Neural progenitor cell (in vitro differentiated cells): ENCODE measurements at places on chromosomes 12 and 14. TPM values are rescaled to one million over a fixed set of nuclear protein-coding genes. Genes with fewer than 3 reads are reported as not detected.

DNA sequence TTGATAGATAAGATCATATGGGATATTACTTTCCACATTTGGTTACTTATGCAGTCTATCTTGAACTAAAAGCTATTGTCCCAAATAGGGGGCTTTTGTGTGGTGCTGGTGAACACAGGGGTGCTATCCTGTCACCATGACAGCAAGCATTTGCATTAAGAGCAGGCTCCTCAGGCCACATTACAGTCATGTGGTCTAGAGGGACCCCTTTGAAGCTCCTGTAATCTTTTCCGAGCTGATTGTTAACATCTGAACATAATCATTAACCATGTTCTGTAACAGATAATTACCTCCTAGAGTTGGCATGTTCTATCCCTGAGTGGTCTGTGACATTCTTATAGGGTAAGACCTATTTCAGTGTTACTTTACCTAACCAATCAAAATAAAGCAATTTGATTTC, 178.8 kb downstream of the KTN1 start:
- peak; percentile 26 for DNase-seq

AJUBA gene
- 99.6 and 147 TPM in 2 replicates for total RNA-seq

DNA sequence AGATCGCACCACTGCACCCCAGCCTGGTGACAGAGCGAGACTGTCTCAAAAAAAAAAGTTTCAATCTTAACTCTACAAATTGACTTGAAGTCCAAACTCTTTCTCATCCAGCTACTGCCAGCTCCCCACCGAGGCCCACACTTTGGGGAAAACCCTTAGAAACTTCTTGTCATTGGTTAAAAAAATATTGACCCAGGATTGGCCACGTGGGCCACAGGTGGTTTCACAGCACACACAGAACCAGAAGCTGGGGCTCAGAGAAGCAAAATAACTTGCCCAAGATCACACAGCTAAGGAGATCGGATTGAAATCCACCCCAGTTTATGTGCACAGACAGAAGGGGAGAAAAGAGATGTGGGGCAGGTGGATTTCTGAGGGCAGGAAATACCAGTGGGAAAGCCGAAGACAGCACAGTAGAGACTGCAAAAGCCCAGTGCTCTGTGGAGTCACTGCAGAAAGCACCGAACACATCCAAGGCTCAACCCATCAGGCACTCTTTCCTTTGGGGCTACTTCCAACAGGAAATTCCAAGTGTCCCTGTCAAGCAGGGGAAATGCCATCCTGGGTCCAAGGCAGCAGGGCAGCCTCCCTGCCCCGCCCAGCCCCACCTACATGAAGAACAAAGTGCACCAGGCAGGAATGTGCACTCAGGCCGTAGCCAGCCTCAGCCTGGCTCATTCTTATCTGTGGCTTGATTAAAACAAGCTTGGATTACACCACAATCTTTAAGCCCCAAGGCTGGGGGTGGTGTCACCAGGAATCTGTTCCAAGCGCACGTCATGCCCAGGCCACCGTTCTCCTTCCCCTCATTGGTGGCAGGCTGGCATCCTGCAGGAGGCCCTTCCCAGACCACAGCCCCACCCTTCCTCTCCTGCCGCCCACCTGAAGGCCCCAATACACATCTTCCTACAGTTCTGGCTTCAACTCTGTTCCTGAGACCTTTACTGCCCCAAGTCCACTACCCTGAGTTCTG, 72.5 kb downstream of the ITPK1 start:
- no peak for DNase-seq

- no peak for DNase-seq
Observed at GRCh38 chr14:104522926-104523545, 56.5 kb upstream of the C14orf180 start.

- DNase-seq, result no peak
Observed at GRCh38 chr12:59056966-59057365, 136.7 kb upstream of the LRIG3 start.

DNA sequence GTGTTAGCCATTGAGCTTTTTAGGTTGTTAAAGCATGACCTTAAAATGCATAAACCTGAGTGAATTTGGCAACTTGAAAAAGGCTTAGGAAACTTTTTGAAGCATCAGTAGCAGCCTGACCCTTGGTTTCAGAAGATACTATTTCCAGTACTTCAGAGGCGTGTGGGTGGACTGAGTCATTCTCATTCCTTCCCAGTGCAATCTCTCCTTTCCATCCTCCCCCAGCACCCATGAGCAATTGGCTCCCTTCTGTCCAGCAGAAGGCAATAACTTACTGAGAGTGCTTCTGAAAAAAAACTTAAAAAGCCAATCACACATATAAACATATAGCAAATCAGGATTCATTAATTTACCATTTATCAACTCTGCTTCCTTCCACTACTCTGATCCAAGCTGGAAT, 299.3 kb upstream of the STXBP6 start:
- no peak for DNase-seq

TAS2R7 gene
- not detected in 2 replicates for total RNA-seq

LAG3 gene
- 0.45 and 2.9 TPM in 2 replicates for total RNA-seq

ACVRL1 gene
- total RNA-seq, result 0.22 and 2.0 TPM in 2 replicates

DNA sequence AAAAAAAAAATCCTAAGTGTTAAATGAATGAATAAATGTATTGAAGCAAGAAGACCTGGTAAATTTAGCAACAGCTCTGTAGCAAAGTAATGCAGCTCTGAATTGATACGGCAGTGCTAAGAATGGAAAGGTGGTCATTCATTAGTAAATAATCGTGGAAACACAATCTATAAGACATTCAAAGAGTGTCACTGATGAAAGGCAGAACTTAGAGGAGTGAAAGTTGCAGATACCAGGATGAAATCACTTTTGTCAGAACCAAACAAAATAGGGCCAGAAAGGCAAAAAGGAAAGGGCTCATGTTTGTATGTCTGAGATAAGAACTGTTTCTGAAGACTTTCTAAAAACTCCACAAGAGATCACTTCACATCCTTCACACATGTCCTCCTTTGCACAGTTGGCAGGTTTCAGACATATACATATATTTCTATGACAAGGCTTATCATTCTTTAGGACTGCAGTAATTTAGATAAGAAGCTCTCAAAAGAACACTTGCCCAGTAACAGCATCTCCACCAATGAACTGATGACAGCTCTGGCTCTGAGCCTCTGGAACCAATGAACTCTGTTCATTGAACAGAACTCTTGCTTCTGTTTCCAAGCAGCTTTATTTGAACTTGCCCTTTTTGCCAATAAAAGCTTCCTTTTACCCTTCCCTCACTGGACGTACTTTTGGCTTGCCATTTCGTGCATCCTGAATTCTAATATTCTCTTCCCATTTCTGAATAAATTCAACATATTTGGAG, 4.2 kb upstream of the LRR1 start:
- no peak for DNase-seq

NRIP2 gene
- total RNA-seq, result 0.09 and 0.65 TPM in 2 replicates

DNA sequence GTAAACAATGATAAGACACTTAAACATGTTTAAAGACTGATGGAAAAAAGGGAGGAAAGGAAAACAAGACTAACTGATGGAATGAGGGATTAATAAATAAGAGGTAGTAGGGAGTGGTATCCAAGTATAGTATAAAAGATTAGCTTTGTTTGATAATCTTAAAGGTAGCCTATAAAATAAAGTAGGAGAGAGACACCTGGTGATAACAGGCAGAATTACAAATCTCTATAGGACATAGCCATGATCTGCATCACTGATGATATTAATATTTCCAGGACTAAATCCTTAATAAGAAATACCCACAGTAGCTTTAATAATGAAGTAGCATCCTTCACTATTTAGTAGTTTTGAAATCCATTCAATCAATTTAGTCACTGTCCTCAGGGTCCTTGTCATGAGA, 30.4 kb downstream of the DLGAP5 start:
- DNase-seq, result no peak

CMA1 gene
- not detected in 2 replicates for total RNA-seq

HECTD1 gene
- total RNA-seq, result 142 and 153 TPM in 2 replicates

DNA sequence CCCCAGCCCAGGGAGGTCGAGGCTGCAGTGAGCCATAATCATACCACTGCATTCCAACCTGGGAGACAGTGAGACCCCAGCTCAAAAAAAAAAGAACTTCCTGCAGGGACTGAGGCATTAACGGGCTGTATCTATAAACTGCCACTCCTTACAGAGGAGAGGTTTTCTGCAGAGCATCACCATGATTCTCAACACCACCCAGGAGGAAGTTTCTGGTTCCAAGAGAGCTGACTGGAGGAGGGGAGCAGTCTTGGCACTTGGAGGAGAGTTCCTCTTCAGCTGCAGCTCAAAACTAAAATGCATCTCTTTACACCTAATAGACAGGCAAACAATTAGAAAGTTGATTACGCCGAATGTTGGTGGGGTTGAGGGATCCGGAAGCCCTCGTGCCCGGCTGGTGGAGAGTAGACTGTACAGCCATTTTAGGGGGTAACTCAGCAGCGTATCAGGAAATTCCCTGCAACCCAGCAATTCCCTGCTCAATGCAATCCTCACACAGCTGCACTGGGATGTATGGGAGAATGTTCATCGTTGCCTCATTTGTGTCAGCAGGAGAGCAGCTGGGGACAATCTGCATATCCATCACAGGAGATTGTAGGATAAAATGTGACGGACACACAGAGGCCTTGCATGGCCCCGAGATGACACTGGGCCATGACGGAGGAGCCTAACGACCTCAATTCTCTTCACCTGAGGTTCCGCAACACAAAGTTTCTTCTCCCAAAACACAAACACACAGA, 36.6 kb downstream of the ACTN1 start:
- no peak for DNase-seq

DNA sequence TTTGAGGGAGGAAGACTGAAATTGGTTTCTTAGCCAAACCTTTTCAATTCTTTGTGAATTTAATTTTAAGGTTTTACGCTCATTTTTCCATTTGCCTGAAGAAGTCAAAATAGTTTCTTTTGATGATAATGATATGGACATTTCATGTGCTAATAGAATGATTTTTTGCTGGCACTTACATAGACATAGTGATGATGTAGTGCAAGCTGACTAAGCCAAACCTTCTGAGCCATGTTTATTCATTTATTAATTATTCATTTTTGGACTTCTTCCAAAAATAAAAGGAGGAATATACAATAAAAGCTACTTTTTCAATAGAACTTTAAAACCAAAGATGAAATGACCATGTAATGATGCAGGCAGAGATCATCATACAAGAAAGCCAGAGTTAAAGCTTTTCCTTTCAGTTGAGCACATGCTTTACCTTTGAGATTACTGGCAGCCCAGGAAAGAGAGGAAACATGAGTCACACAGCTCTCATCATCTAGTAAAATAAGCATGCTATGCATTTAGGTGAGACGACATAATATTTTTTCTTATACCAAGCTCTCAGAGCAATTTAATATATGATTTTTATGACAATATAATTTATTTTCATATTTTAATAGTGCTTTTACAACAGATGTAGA, 24.8 kb downstream of the KCNA1 start:
- DNase-seq, result no peak

SERPINA10 gene
- total RNA-seq, result not detected in 2 replicates

- DNase-seq, result no peak
Observed at GRCh38 chr12:56530390-56531055, 8.9 kb downstream of the RBMS2 start.

- no peak for DNase-seq
Observed at GRCh38 chr12:52311285-52311648, 9.9 kb downstream of the KRT83 start.

DNA sequence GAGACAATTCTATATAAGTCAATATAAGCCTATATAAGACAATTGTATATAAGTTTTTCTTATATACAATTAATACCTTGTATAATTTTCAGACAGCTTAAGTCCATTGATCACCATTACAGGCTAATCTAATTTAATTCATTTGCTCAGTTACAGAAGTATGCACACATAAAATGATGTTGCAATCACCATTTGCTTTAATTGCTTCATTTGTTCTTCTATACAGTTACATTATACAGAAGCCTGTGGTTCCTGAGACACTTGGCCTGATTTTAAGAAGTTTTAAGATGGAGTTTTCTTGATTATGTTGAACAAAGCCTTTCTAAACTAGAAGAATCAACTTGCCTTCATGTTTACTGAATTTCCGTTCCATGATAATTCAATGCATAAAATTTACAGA, 314.6 kb upstream of the PDE3A start:
- DNase-seq, result no peak

CABP1 gene
- 0.47 and 1.6 TPM in 2 replicates for total RNA-seq

DNA sequence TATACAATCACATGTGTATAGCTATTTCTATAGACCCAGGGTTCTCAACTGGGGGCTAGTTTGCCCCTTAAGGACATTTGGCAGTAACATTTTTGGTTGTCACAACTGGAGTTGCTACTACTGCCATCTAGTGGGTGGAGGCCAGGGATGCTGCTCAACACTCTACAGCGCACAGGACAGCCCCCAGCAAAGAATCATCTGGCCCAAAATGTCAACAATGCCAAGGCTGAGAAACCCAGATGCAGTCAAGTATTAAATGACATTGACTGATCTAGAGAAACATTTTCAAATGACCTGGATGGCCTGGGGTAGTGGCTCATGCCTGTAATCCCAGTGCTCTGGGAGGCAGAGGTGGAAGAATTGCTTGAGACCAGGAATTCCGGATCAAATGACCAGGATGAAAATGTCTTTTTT, 5.8 kb downstream of the WSB2 start:
- DNase-seq, result peak; percentile 61

DNA sequence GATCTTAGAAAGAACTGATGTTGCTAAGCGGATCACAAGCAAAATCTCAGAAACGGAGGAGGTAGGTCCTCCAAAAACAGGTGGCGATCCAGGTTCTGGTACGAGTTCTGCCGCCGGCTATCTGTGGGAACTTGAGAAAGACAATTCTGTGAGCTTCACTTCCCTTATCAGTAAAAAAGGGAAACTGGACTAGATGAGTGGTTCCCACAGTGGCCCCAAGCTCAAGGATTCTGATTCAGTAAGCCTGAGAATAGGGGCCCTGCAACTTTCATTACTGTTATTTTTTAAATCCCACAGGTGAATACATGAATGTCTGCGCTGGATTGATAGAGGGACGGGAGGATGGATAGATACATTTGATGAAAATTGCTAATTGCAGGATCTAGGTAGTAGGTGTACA, 160.2 kb downstream of the PPM1H start:
- no peak for DNase-seq

DNA sequence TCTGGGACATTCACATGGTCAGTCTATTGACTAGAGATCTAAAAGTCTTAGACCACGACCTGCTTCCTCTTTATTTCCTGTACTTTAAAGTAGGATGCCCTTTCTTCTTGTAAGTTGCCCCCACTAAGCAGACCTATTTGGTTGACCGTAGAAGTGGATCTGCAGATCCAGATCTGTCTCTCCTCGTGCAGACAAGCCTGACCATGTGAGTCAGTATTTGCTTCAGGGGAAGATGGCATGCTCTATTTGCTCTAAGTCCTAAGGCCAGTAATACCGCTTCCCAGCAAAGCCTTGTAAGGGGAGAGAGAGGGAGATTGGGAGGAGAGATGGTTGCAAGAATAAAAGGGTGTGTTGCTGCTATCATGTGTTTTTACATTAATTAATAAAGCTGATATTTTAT, 46.8 kb downstream of the KCNC2 start:
- DNase-seq, result no peak

REM2 gene
- 1.7 and 3.3 TPM in 2 replicates for total RNA-seq

- DNase-seq, result peak; percentile 69
Observed at GRCh38 chr12:4947253-4947652, 37.5 kb downstream of the KCNA1 start.

- no peak for DNase-seq
Observed at GRCh38 chr14:64656986-64657385, 47.2 kb upstream of the PLEKHG3 start.
